ENCODE measurements at places on chromosomes 12 and 14.
A peak's percentile ranks its signal among the peaks of the same experiment; 100 is the strongest.

- no peak for DNase-seq
Observed at GRCh38 chr14:77203611-77204458, 22.2 kb downstream of the TMEM63C start.

DNA sequence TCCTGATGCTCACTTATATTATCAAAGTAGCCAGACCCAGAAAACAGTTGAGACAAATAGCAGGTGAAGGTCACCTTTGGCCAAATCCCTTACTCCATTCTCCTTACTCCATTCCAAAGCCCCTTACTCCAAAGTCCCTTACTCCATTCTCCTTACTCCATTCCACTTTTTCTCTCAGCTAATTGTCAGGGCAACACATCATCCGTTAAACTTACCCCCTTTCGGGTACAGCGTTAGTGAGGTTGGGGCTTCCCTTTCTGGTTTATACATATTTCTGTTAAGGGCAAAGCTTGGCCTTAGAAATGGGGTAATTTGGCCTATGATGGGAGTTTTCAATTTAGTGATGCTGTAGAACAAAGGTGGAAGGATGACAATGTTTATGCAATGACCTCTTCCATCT, 111.8 kb upstream of the CCND2 start:
- DNase-seq = no peak

- no peak for DNase-seq
Observed at GRCh38 chr12:65276916-65277530, 1.5 kb upstream of the MSRB3 start.

GRCh38 chr12:52171950-52172512, 19.8 kb downstream of the KRT80 start:
- no peak for DNase-seq

DNA sequence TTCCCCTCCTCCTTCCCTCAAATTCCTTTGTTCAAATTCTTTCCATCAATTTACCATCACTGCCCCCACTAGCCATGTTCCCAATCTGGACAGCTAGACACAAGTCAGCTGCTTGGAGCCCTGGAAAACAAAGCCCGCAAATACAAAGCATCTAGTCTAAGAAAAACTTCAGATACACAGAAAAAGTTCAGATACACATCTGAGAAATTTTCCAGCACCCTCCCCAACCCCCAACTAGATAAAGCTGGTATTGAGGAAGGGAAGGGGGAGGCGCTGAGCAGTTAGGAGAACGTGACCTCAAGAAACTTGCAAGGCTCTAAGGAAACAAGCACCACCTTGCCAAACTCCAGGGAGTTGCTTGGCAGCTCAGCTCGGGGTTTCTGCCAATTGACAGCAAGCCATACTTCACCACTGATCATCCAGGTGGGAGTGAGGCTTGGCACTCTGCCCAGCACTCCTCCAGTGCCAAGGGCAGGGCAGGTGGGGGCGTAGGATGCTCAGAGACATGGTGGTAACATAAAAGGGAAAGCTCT, 5.1 kb upstream of the CNIH1 start:
- no peak for DNase-seq

DNA sequence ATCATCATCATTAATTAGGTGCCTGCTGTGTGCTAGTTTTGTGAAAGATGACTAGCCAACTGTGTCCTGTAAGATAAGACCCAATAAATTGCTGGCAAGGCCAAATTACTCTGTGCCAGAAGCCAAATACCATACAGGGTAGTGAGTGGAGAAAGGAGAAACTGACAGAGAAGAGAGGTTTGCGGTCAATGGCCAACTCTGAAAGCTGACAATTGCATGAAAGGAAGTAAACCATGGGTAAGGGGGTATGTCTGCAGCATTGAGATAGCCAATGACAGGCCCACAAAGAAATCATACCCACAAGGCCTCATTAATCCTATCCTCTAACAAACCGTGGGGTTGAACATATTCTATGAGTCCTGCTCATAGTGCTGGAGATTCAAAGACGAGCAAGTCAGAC, 236.6 kb upstream of the CCDC196 start:
- DNase-seq = no peak

GRCh38 chr12:118689793-118690192, 291.5 kb upstream of the SRRM4 start:
- DNase-seq = no peak

DNA sequence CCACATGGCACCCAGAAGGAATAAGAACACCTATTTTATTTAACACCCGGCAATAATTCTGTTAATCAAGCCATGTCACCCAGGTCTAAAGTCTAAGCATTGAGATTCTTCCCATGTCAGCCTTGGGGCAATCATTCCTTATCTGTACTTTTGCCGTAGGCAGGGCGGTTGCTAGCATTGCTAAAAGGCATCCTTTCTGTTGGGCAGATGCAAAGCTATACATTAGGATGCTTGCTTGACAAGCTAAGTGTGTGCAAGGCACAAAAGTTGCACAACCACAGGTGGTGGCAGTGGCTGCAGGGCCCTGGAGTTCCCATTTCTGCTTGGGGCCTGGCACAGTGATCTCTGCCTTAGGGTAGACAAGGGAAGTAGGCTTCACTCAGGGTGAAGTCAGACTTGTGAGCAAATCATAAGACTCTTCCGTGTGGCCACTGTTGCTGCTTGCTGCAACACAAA, 12.5 kb upstream of the GALNT6 start:
- DNase-seq = no peak

GRCh38 chr14:21405097-21405496, 21.3 kb upstream of the SUPT16H start:
- no peak for DNase-seq

- DNase-seq = no peak
Observed at GRCh38 chr12:77104286-77104685, 38.9 kb upstream of the E2F7 start.

DNA sequence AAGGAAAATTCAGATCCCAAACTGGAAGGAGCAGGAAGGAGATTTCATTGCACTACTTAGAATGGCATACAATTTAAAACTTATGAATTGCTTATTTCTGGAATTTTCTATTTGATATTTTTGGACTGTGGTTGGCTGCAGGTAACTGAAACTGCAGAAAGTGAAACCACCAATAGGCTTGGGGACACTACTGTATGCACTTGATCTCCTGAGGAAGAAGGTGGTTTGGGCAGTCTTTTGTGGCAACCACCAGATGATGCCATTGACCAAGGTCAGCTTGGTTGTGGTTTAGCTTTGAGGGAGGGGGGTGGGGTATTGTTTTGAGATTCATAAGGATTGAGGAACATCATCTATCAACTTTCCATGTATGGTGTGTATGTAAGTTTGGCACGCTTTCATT, 209.5 kb upstream of the STXBP6 start:
- DNase-seq = no peak

GRCh38 chr12:64318605-64319004, 72.0 kb downstream of the C12orf56 start:
- no peak for DNase-seq

DNA sequence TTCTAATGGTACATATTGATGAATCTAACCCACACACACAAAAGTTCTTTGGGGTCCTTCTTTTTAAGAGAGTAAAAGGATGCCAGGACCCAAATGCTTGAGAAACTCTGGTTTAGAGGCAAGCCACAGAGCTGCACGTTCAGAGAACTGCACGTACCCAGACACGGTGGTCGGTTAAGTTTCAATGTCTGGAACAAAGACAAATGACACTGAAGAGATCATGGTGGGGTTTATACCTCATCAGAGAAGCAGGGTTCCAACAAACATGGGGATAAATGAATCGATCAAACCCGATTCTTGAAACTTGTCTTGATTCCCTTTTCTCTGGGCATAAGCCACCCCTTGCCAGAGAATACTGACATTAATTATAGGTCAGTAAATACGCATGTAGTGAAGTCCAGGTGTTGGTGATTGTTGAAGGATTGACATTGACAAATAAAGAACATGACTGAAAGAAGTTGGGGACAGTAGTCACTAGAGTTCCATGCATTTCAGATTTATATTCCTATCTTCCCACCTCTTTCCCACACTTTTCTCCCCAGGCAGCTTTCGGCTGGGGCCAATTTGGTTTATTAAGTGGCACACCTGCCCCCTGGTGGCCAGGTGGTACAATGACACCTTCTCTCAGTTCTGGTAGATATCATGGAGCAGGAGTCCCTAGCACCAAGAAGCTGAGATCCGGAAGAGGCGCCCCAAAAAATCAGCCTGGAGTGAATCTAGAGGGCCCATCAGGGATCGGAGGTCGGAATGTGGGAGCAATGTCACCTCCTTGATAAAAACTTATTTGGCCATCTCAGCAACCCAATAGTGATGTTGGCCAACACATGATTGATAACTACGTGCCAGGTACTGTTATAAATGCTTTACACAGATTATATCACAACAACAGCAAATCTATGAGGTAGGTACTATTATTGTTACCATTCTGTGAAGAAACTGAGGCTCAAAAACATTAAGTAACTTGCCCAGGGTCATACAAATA, 17.8 kb upstream of the HDAC7 start:
- peak; percentile 52 for DNase-seq

GRCh38 chr12:126114441-126114840, 1049.2 kb downstream of the AACS start:
- DNase-seq = no peak

DNA sequence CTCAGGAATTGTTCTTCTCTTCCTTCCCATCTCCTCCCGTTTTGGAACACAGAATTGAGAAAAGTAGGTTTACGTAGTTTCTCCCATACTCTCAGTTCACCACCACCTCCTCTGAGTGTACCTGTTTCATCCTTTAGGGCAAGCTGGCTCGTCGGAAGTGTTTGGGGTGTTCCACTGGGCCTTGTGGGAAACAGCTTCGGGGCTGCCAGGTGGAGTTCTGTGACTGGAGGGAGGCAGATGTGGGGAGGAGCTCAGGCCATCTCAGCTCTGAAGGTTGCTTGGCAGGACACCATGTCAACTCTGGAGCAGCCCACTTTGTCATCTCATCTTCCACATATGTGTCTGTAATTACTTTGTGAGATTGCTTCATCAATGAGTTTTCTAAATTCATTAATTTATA, 53.5 kb upstream of the RD3L start:
- DNase-seq = no peak

- DNase-seq = no peak
Observed at GRCh38 chr14:49900973-49901372, 8.1 kb downstream of the ARF6 start.

- no peak for DNase-seq
Observed at GRCh38 chr14:105879867-105880561, 353.6 kb downstream of the TMEM121 start.

DNA sequence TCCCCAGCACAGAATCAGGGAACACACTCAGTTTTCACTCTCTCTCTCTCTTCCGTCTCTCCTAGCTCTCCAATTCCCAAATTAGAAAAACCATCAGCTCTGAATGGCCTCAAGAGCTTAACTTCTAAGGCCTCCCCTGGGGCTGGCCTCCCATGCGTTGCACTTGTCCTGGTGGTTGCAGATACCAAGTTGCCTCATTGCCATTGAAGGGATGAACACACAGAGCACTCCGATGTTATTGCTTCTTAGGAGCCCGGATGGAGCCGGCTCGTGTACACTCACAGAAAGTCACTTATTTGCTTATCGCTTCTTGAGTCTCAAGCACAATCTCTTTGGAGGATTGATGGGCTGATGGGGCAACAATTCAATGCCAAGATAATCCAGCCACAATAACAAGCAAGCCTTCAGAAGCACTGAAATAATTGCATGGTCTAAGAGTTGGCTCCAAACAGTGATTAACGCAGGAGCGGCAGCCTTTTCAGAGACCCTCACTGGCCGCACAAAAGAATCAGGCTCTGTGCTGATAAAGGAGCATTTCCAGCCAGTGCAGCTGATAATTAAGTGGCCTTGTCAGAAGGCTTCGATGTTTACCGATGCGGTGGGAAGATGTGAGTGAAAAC, 175.8 kb upstream of the TMEM132C start:
- no peak for DNase-seq

DNA sequence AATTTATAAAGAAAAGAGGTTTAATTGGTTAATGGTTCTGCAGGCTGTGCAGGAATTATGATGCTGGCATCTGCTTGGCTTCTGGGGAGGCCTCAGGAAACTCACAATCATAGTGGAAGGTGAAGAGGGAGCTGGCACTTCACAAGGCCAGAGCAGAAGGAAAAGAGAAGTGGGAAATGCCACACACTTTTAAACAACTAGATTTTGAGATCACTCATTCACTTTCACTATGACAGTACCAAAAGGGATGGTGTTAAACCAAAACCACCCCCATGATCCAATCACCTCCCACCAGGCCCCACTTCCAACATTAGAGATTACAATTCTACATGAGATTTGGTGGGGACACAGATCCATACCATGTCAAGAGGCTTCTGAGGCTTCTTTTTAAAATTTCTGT, 62.6 kb downstream of the SLC38A4 start:
- DNase-seq = no peak

GRCh38 chr12:111978545-111978944, 34.4 kb downstream of the TMEM116 start:
- no peak for DNase-seq

- DNase-seq = no peak
Observed at GRCh38 chr12:68432622-68433021, 100.5 kb upstream of the MDM1 start.

DNA sequence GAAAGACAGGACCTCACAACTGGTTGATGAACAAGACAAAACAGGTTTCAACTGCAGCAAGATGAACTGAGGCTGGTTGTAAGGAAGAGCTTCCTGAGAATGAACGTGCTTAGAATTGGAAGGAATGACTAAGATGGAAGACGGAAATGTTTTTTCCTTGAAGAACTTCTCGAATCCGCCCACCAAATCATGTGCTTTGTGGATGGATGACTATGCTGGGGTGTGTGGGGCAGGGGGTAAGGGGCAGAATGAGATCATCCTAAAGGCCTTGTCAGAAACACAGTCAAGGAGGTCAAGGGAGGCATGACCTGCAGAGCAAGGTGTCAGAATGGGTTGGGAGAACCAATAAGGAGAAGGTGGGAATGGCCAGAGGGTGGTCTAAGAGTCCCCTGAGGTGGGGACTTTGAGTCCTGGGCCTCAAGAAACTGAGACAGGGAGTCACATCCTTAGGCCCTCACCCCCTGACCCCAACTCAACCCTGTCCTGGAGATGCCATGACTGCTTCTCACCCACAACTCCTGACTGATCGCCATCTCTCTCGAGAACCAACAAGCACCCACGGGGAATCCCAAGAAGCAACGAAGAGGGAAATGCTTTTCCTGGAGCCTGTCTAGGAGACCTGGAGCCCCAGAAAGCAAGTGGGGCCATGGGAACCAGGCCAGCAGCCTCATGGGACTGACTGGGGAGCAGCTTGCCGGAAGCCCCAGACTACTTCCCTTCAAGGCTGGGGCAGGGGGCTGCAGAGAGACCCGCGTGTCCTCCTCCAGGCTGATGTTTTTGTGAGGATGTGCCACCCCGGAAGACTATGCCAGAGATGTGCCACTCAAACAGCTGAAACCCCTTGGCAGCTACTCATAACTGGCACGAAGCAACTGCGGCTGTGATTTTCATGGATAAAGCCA, 84.0 kb downstream of the ACTN1 start:
- no peak for DNase-seq

DNA sequence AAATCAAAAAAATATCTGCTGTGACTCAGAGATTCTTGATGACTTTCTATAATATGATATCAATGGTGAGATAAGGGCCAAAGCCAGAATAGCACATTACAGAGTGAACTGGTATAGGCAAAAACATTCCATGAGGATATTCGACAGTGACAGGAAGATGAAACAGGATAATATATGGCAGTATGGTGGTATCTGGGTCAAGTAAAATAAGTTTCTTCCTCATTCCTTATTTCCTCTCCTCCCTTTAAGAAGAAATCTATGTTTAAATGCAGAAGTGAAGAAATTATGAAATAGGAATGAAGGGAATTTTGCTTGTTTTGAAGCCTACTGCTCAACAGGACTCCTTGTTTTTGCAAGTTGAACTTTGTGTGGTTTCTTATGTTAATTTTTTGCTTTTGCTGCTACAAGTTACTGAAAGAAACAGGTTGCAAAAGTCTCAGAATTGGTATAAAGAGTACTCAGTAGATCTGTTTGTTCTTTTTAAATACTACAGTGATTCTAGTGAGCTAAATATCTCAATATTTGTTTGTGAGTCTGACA, 7.0 kb downstream of the ACSS3 start:
- DNase-seq = no peak

Data from stimulated activated CD4-positive, alpha-beta T cell treated with anti-CD3 and anti-CD28 coated beads, Interleukin-1b, Interleukin-23, amount 100 ng/mL, for 1 hour (primary cell).